ENCODE measurements at places on chromosomes 2 and 18.

GRCh38 chr2:100238471-100238870 lies 83.8 kb downstream of the LONRF2 start:
- no peak for DNase-seq

DNA sequence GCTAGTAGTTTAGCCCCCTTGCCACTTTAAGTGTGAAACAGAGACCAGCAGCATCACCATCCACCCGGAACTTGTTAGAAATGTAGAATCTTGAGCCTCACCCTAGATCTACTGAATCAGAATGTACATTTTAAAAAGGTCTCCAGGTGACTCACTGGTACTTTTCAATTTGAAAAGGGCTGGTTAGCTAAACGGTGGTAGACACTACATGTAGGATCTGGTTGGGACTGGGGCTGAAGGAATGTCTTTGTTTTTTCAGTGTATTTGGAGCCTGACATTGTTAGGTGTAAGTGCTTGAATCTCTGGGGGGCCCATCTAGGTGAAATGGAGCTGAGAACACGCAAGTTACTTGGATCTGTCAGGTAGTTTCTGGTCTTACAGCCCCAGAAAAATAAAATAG lies 44.0 kb upstream of the XPO1 start:
- no peak for DNase-seq

DNA sequence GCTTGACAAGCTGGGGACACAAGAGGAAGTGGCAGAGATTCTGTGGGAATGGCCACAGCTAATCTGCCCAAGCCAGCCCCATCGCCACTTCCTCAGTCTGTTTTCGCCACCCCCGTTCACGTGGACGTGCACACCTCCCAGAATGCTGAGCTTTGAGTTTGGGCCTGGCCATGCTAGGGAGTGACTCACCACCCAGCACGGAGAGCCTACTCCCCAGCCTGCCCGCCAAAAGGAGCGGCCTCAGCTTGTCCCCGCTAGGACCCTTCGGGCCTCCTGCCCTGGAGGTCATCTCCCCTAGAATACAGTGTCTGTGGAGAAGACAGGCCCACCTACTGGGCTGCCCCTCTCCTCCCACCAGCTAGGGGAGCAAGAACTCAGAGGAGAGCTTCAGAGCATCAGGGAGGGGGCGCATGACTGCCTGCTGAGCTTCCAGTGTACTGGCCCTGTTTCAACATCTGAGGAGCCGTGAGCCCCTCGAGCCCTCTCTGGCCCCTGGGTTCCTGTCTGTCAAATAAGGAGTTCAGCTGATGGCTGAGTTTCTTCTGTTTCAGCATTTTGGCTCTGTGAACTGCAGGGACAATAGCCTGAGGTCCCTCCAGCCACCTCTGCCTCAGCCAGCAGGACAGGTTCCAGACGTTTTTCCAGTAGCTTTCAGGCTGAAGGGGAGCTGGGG lies 5.1 kb downstream of the SLC35F6 start:
- DNase-seq: peak; percentile 27

DNA sequence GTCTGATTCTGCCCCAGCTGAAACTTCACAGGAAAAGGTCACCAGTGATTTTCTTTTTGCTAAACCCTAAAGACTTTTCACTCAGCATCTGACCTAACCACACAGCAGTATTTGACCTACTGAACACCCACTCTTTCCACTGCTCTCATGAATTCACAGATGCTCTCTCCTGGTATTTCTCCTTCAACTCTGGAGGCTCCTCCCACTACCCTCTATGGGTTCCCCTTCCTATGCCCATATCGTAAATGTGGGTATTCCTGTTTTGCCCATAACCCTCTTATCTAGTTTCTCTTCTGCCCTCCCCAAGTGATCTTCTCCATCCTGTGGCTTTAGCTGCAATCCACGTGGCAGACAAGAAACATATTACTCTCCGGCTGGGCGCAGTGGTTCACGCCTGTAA lies 7.6 kb downstream of the PLEKHM3 start:
- DNase-seq: no peak

DNA sequence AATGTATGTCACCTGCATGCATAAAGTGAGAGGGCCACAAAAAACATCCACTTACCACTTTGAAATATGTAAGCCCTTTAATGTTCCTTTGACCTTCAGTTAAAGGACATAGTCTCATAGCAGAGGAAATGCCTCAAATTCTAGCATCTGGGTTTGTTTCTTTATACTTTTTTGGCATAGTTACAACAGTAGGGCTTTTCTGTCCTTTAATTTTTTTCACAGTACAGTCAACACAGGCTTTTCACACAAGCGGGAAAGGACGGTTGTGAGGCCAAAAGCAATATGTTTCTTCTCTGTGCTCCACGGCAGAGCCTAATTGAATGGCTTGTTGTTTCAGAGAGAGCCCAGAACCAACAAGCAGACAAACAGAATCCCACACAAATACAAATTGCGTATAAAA lies 57.6 kb downstream of the CRIM1 start:
- DNase-seq: peak; percentile 33

- no peak for DNase-seq
Observed at GRCh38 chr2:205461678-205462665, 220.3 kb upstream of the NRP2 start.

GRCh38 chr2:226658555-226658954 lies 141.1 kb downstream of the IRS1 start:
- DNase-seq: no peak

DNA sequence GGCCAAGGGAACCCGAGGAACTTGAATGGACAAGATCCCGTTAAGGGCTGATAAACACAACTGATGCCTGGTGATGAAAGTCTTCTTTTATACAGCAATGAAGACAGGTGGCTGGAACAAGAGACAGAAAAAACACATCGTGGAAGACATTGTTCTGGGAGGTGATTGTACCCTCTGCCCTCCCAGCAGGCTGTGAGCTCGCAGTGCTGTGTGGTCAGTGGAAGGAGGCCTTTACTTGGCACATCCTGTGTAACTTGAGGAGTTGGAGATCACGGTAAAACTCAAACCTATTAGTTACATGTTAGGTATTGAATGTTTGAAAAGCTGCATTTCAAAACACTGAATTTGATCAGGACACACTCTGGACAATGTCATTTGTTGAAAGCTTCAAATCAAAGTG lies 249.9 kb upstream of the EPAS1 start:
- DNase-seq: no peak

- DNase-seq: no peak
Observed at GRCh38 chr18:35377875-35378573, 887 bp upstream of the ZNF396 start.

GRCh38 chr18:62529597-62529996 lies 6.8 kb downstream of the ZCCHC2 start:
- DNase-seq: no peak

DNA sequence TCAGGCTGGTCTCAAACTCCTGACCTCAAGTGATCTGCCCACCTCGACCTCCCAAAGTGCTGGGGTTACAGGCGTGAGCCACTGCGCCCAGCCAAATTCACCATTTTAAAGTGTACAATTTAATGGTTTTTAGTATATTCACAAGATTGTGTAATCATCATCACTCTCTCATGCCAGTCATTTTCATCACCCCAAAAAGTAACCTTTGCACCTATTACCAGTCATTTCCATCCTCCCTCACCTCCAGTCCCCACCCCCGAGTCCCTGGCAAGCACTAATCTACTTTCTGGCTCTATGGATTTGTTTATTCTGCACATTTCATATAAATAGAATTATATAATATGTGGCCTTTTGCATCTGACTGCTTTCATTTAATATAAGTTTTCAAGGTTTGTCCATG lies 10.8 kb downstream of the PCBP1 start:
- no peak for DNase-seq

GRCh38 chr2:219299372-219299760 lies 9.8 kb downstream of the PTPRN start:
- DNase-seq: no peak

DNA sequence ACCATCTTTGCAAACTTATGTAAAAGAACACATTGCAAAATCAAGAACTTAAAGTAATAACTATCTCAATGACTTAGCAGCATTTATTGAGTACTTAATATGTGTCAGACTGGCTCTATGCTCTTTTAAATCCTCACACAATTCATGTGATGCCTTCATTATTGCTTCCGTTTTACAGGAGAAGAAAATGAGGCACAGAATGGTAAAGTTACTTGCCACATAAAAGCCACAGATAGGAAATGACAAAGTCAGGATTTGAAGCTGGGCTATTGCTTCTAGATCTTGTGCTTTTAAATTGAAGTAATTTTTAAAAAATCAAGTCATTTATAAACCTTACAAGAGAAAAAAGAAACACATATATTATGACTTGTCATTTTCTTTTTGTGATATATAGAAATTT lies 174.2 kb downstream of the WDR7 start:
- no peak for DNase-seq

GRCh38 chr18:5627776-5628511 lies 84.1 kb upstream of the EPB41L3 start:
- DNase-seq: no peak

DNA sequence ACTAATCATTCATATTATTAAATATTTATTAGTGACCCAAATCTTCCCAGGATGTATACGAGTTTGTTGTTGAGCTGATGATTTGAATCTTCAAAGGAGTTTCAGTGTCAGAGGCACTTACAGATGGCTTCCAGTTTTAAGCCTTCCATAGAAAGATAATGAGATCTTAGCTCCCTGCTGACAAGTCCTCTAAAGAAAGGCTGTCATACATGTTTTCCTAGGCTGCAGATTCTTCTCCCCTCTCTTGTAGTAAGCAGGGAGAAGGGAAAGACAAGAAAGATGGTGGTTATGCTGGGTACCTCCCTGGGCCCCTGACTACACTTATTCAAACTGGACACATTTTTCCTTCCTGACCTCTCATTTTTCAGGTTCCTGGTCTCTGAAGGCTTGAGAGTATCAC lies 8.1 kb upstream of the GAREM1 start:
- no peak for DNase-seq

DNA sequence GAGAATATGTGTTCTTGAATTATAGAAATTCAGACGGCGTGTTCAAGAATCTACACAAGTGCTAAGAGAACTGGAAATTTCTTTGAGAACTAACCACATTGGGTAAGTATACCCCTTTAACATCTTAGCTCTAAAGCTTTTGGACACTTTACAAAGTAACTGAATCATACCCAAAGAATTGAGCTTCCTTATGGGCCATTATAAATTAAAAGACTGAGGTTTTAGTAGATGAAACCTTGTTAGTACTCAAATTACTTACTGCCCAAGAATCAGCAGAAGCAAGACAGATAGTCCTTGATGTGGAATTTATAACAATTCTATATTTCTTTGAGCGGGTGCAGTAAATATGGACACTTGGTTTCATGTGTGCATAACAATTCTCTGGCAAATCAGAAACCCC lies 168.3 kb downstream of the PRPF40A start:
- DNase-seq: no peak

- no peak for DNase-seq
Observed at GRCh38 chr2:44246436-44246835, 28.8 kb upstream of the SLC3A1 start.
